ENCODE measurements at places on chromosomes 5 and 9.
A peak's percentile ranks its signal among the peaks of the same experiment; 100 is the strongest.

GRCh38 chr5:100840370-100840769 lies 62.7 kb downstream of the ST8SIA4 start:
- peak; percentile 39 for DNase-seq

DNA sequence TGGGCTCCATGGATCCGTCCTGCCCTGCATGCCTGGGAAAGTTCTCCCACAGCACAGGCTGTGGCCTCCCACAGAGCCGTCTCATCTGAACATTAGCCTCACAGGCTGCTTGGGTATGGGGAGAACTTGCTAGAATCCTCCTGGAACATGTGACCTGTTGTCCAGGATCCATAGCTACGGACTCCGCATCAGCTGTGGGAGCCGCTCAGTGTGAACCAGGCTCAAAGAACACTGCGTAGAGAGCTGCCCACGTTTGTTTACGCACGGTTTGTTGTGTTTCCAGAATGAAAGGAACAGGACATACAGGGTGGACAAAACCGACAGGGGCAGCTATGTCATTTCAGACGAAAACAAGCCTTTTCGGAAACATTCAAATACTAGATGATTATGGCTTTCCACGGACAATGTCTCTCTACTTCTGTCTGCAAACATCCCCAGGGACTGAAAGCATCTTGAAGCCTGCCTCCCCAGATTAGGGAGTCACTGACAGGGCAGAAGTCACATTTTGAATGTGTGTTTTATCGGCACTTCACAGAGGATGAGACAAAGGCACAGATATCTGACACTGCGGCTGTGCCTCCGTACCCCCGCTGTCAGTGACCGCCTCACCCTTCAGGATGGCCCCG lies 390.3 kb downstream of the GADD45G start:
- no peak for DNase-seq

GRCh38 chr9:127064335-127064734 lies 58.1 kb downstream of the ANGPTL2 start:
- no peak for DNase-seq

GRCh38 chr5:42242881-42243485 lies 180.3 kb upstream of the GHR start:
- no peak for DNase-seq

DNA sequence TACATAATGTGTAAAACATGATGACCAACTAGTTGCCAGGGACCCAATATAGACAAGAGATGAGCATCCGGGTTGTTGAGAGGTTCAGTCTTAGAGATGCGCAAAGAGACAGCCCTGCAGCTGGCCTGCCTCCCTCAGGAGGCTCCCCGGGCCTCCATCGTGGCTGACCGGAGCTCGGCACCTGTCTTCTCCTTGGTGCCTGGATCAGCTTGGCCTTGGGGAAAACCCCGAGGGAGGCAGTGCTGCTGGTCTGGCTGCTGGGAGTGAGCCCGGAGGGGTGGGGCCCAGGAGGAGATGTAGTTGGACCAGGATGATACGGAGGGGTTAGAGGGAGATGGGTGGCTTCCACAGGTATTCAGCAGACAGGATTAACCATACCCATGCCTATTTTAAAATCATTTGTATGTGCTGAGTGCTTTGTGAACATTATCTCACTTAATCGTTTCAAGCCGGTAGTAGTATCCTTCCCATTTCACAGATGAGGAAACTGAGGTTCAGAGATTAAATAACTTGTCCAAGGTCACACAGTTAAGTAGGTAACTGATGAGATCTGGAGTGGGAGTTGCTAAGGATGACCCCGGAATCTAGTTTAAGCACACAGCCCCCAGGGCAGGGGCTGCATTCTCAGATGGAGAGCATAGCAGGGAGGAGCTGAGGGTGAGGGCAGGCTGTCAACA lies 173.8 kb downstream of the COL23A1 start:
- no peak for DNase-seq

DNA sequence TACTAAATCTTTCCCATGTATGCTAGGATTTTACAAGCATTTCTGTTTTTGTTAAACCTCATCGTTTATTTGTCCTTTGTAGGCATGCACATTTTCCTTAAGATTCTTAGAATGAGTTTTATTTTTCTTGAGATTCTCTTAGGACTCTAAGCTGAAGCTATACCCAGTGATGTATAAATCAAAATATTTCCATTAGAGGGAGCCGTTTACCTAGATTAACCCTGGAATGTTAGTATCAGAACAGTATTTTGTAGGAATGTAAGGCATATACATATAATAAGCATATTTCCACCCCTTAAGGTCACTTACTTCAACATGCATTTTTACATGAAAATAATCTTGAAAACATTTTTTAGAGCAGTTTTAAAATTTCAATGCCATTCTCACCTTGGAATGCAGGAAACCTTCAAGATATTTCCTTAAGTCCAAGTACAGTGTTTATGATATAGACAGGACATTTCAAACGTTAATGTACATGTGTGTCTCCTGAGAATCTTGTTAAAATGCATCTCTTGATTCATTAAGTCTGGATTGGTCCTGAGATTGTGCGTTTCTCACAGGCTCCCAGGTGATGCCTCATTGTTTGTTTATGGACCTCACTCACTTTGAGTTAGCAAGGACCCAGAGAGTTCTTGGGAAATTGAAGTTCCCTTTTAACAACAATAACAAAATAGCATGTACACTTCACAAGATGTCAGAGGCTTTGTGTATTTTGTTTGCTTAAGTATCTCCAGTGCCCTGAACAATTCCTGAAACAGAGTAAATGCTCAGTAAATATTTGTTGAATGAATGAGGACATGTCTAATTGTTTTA lies 34.9 kb upstream of the FCHO2 start:
- peak; percentile 5 for DNase-seq

DNA sequence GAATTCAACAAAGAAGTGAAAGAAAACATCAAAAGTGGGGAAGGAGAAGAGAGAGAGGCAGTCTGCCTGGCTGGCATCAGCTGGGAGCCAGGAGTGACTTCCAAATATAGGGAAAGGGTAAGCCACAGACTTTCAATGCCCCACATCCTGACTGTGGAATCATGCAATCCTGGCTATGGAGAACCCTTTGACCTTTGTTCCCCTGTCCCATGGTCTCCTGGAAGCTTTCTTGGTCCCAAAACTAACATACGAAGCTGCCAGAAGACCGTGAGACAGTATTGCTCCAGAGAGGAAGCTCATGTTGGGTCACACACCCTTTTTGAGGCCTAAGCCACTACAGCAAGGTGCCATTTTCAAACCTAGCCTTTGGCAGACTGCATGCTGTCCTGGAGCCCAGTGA lies 665.5 kb downstream of the ELAVL2 start:
- no peak for DNase-seq

DNA sequence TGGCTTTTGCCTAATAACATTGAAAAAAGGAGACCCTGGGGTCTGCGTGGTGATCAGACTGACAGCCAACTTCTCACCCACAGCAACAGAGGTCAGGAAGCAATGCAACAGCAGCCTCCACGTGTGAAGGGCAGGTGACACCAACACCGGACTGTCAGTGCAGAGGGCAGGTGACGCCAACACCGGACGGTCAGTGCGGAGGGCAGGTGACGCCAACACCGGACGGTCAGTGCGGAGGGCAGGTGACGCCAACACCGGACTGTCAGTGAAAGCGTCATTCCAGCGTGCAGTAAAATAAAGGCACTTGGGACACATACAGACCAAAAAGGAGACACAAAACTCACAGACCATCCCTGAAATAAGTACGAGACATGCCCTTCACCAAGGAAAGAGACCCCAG lies 37.2 kb upstream of the CEP72 start:
- no peak for DNase-seq

- no peak for DNase-seq
Observed at GRCh38 chr5:94811331-94811730, 192.9 kb downstream of the SLF1 start.

DNA sequence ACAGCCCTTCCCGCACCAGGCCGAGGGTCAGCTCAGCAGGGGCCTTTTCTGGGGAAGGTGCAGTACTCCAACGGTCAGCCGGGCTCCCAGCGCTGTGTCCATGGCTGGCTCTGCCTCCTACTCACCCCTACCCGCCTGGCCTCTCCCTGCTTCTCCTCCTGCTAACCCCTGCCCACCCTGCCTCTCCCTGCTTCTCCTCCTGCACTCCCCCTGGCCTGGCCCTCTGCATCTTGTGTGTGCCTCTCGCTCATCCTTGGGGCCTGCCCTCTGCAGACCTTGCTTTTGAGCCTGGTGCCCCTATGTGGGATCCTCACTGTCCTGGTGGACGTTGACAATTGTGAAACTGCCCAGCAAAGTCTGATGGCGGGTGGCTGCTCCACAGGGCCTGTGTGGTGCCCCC lies 274.6 kb upstream of the IRX2 start:
- DNase-seq: no peak

DNA sequence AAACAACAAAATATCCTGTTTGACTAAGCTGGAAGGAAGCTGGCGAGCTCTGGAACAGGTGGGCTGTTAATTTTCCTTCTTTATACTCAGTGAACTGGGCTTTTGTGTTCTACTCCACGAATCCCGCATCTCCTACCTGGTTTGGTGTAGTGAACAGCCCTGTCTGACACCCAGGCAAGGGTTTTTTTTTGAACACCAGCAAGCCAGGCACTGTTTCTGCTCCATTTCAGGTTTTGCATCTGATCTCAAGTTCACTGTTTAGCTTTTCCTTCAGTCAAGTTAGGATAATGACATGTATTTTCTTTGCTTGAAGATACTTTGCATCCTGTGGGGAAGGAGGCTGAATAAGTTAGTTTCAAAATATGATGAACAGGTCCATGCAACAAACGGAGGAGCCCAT lies 204.5 kb downstream of the SEMA6A start:
- DNase-seq: no peak

DNA sequence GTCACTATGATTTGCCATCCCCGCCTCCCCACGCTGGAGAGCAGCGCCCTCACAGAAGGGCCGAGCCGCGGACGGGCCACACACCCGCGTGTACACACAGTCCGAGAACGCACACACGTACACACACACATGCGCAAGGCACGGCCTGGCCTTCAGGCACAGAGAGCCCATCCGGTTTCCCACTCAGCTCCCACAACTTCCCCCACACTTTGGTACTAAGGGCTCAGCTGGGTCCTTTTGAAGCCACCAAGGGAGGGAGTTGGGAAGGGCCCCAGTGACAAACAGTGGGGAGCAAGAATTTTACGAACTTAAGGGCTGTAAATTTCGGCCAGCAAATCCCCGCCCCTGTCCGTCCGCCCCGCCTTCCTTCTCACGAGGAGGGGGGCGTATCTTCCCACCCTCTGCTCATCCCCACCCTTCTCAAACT lies 133.3 kb upstream of the HAND1 start:
- no peak for DNase-seq

DNA sequence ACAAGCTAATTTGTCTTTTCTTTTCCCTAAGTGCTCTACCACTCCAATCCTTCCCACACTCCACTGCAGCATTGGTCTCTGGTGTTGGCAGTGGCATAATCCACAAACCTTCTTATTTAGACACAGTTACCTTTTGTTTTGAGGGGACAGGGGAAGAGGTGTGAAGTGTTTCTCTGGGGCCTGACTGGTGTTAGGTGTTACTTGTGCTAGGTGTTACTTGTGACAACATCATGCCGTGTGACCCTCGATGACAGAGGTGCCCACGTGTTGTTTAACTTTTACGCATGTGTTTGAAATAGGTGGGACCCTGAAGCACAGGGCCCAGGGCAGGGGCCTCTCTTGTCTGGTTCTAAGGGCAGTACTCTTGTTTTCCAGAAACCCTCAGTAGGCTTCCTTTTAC lies 70.5 kb upstream of the SPRY4 start:
- DNase-seq: no peak

- no peak for DNase-seq
Observed at GRCh38 chr9:97809666-97810344, 43.2 kb upstream of the FOXE1 start.

- no peak for DNase-seq
Observed at GRCh38 chr9:33065157-33066076, 11.1 kb downstream of the SMU1 start.

- DNase-seq: no peak
Observed at GRCh38 chr5:138129347-138129746, 9.9 kb downstream of the NME5 start.

DNA sequence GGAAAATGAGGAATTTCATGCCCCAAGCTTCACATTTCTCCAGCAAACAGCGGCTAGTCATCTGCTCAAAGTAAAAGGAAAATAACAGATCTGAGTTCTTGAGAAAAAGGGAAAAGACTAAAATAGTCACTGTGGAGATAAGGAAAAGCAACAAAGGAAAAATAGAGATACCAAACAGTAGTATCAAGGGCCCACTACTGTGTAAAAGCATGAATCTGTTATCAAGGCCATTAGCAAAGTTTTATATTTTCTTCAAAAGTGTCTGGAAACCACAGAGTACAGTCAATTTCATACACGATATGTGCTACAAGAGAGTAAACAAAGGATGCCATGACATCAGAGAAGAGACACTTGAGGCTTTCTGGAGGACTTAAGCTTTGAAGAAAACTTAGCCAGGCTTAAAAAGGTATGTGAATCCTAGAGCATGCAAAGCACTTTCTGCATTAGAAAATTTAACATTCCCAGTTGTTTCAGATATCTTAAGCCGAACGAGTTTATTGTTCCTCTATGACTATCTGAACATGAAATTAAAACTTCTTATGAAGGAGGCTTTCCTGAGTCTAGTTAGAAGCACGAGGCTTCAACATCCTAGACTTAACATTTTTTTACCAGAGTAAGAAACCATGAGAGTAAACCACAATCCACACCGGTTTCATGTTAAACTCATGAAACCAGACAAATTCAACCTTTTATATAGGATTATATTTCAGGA lies 1.2 kb downstream of the TTC33 start:
- peak; percentile 44 for DNase-seq

DNA sequence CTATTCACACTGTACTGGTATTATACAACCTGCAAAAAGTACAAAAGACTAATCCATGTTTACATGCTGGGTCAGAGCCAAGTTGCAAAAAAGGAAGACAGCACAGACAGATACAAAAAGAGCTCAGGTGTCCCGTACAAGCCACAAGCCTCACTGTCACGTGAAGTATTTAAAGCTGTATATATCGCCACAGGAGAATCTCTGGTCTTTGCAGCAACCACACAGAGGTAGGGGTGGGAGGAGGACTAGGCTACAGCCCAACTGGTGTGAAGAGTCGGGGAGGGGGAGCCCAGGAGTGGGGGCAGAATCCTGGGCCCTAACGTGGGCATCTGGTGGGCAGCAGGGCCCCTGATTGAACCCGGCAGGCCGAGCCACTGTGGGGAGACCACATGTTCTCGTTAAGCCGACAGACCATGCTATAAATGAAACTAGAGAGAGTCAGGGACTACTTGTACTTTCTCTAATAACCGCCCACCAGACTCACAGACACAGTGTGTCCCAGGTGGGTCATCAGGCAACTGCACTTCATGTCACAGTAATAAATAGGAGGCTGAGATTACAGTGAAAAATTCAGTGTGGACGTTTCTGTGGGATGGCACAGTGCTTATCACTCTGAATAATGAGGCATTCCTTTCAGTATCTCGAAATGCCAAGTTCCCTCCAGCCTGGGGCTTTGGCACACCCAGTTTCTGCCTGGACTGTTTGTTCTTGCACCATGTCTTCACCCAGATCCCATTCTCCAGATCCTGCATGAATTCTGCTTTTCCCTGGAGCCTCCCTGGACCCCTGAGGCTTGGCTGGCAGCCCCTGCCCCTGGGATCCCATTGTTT lies 79.3 kb upstream of the SH3PXD2B start:
- no peak for DNase-seq

GRCh38 chr5:133977858-133978257 lies 9.4 kb upstream of the C5orf15 start:
- DNase-seq: no peak

GRCh38 chr5:76607353-76607871 lies 15.8 kb downstream of the F2RL2 start:
- DNase-seq: no peak

- DNase-seq: no peak
Observed at GRCh38 chr9:98342098-98342819, 86.8 kb upstream of the TBC1D2 start.

All from CD4-positive, alpha-beta T cell treated with Interleukin-1 beta for 1 hour (primary cell).